ENCODE measurements at places on chromosomes 7 and 10.

GRCh38 chr7:65444899-65445823 is 71.5 kb downstream of the ZNF92 start:
- DNase-seq: no peak

- DNase-seq: no peak
These were observed 13.9 kb downstream of the LSMEM1 start for GRCh38 chr7:112494656-112495055.

DNA sequence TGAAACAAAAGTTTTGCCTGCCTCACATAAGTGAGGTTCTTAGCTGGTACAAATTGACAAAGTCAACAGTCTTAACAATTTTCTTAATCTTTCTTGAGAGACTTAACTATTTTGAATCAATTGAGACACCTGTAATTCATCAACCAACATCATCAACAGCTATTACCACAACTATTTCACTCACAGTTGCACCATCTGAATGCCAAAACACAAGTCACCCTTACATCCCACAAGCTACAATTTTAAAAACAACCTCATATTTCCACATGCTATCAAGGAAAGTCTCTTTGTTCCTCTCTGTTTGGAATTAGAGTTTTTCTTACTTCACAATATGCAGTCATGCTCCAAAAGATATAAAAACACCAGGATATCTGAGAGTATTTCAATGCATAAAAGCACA is 4.9 kb downstream of the SMURF1 start:
- DNase-seq: no peak

- DNase-seq: no peak
These were observed 41.9 kb downstream of the ADRA2A start for GRCh38 chr10:111118758-111119157.

DNA sequence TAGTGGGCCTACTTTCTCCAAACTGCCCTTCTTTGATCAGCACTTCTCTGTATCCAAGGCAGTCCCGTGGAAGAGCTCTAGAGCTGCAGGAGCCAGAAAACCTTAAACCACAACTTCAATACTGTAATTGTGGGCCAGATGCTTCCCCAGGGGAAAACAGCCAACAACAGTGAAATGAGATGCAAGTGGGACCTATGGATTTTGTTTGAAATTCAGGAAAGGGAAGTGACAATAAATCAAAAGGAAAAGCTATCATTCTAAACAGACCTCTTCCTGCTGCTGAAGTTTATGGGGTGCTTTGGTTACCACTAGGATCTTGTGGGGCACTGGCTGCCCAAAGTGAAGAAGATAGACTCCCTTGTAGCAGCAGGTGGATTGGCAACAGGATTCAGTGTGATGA is 1031.7 kb downstream of the LRMDA start:
- DNase-seq: no peak

- DNase-seq: no peak
These were observed 21.9 kb upstream of the CRYGN start for GRCh38 chr7:151461942-151462230.

- no peak for DNase-seq
These were observed 551.8 kb upstream of the NRP1 start for GRCh38 chr10:33886299-33886698.

DNA sequence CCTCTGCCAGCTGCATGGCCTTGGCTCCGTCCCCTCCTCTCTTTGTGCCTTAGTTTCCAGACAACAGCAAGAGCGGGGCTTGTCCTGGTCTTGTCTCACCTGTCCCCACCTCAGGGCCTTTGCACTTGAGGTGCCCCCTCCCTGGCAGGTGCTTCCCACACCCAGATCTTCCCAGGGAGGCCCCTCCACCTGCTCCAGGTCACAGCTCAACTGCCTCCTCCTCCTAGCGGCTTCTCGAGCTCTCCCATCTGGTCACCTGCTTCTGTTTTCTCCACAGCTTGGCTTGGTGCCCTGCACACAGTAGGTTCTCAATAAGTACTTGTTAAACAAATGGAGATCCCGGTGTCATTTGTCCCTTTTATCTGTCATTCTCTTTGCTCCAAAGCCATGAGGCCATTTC is 64.3 kb upstream of the ZNF716 start:
- no peak for DNase-seq
